ENCODE measurements at places on chromosomes 6 and 20.

DNA sequence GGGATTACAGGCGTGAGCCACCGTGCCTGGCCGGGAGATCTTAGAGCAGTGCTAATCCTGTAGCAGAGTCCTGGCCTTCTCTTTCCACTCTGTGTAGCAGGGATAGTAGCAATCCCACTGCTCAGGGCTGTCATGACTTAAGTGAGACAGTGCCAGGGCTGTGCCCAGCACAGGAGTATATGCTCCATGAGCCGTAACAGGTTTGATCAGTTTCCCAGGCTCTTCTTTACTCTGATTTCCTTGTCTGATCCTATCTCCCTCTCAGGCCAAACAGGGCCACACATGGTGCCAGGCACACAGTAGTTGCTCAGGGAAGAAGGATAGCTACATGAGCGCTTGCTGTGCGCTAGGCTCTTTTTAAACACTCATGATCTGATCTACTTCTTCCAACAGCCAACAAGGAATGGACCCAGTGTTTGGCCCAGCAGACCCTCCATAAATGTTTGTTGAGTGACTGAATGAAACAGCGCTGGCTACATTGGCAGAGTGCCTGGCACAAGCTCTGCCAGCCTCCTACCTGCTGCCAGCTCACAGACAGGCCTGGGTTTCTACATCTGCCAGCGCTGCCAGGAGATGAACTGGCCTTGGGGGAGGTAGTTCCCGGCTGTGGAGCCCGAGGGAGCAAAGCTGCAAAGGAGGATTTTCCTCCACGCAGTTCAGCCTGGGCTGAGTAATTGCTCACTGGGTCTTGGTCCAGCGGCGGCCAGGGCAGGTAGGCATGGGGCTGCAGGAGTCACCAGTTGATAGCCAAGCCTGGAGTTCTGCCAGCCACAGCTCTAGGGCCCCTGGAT, 36.9 kb downstream of the SNAI1 start:
- DNase-seq, result no peak

- no peak for DNase-seq
These were observed 12.4 kb downstream of the ZKSCAN4 start for GRCh38 chr6:28239636-28240035.

DNA sequence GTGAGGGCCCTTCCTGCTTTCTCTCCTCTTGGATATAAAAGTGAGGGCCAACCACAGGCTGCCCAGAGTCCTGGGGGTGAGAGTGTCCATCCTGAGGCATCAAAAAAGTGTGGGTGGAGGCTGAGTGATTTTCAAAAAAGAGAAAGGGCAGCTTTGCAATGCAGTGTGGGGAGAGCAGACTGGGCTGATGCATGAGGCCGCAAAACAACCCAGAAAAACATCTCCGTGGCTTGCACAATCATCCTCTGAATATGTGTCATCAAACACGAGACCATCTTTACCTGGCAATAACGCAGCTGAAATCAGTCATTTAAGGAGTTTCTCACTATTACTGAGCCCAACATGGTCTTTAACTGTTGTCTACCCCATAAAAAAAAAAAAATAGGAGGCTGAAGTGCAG, 191.2 kb upstream of the SOX4 start:
- DNase-seq, result no peak

DNA sequence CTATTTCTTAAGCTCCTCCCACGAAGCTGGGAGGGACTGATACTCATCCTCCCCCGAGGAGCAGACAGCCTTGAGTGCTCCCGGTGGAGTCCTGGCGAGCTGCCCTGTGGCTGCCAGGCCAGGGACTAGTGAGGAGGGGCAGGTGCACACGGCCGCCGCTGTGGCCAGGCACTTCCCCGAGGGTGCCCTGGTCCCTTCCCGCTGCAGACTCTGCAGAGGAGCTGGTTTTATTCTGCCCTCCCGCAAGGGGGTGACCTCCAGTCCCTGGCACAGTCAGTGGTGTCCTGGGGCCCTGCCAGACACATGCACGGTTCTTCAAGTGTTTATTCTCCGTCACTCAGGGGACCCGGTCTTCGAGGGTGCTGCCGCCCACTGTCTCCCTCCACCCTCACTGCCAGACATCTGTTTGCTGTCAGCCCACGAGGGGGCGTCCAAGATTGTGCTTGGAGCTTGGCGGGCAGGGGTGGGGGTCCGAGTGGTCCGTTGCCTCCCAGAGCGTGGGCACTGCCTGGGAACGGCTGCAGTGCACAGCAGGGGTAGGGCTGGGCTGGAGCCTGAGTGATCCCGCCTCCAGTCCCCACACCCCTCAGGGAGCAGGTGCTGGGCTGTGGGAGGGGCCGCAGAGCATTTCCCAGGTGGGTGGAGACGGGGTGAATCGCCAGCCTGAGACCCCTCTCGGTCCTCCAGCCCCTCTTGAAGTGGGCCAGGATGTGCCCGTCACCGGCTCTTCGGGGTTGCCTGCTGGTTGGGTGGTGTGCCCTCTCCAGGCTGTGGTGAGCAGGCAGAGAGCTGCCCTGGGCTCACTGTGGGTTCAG, 3.1 kb upstream of the CABLES2 start:
- DNase-seq, result no peak

DNA sequence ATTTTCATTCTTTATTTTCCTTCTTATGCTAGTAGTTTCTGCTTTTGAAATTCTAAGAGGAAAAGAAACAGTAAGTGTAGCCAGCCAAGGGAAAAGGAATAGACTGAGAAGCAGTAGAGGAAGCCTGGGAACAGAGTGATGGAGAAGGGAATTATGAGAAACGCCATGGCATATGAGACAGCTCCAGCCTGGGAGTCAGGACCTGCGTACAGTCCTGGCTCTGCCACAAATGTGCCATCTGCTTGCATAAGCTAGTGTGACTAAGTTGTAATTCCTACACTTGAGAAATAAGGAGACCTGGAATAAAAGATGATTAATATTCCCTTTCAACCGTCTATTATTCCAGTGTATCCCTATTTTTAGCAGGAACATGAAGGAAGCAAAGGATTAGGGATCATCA, 47.5 kb downstream of the OSTM1 start:
- no peak for DNase-seq

DNA sequence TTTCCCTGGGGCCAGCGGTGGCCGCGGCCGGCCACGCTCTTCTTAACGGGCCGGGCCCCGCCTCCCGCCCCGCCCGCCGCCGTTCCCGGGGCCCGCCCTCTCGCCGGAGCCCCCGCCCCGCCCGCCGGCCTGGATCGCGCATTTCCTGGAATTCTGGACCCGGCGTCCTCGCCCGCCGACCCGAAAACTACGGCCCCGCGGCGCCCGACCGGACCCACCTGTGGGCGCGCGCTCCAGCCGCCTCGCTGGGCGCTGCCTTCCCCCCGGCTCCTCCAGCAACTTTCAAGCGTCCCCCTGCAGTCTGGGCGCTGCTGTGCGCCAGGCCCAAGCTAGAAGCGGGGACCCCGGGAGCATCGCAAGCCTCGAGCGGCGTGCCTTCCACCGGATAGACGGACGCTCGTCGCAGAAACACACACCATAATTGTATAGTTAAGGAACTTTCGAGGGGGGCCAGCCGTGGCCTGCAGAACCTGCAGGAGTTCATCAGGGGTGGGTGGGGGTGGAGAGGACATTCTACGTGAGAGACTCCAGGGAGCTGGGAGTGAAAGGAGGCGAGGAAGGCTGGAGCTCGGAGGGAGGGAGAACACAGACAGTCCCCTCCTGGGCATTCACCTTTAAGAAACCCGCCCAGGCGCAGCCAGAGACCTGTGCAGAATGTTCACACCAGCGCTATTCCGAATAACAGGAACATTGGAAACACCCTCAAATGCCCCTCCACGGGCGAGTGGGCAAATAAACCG, at the start of gene ADA:
TSS of gene ADA (minus strand) at position 16 of the 740 bp plus-strand sequence. CDS start 92 bp downstream, outside the sequence.
- DNase-seq, result peak; percentile 28

DNA sequence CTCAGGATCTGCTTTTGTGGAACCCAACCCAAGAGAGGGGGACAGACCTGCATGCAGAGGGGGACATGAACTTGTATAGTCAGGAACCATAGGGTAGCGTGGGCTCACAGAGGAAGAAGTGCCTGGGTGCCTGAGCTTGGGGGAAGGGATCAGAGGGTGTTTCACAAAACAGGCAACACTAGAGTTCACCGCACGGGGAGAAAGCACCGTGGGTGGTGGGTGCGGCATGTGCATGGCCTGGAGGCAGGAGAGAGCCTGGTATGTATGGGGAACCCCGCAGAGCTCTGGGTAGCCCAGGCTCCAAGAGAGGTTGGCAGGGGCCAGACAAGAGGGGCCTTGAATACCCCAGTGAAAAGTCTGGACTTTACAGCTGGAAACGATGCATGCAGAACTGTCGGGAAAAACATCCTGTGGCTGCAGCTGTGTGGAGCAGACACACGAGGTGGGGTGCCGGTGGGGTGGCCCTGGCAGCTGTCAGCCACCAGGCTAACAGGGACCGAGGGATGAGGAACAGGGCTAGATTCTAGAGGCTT, 6.7 kb upstream of the EMILIN3 start:
- DNase-seq, result no peak

- DNase-seq, result no peak
These were observed 647.0 kb upstream of the IMPG1 start for GRCh38 chr6:76719449-76719848.

- DNase-seq, result no peak
These were observed 1028.9 kb downstream of the PHF3 start for GRCh38 chr6:64664480-64664879.

GRCh38 chr20:52974179-52974594, 2.0 kb downstream of the TSHZ2 start:
- DNase-seq, result no peak

DNA sequence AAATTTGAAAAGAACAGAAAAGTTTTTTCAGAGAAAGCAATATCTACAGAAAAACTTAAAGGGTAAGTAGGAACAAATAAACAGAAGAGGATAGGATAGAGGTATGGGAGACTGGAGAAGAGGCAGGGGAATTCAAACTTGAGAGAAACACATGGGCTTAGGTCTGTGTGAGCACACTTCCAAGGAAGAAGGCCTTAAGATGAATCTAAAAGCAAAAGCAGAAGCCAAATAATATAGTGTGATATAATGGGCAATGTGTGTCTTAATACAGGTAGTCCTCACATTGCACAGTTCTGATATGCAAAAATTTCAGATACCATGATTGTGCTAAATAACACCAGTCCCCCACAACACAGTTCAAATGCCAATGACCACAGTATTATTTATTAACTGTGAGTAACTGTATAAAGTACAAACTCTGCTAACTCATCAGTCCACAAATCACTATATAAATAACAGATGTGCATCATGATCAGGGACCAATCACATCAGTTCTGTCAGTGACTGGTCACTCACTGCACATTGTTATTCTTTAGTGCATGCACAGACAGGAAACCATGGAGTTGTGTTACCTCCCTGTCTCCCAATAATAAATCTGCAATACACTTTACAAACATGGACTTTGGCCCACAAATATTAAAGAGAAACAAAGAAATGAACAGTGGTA, 18.6 kb downstream of the SNX14 start:
- DNase-seq, result no peak

GRCh38 chr20:32285621-32286371, 8.3 kb downstream of the KIF3B start:
- no peak for DNase-seq

GRCh38 chr6:82679232-82679631, 315.6 kb downstream of the TPBG start:
- no peak for DNase-seq

DNA sequence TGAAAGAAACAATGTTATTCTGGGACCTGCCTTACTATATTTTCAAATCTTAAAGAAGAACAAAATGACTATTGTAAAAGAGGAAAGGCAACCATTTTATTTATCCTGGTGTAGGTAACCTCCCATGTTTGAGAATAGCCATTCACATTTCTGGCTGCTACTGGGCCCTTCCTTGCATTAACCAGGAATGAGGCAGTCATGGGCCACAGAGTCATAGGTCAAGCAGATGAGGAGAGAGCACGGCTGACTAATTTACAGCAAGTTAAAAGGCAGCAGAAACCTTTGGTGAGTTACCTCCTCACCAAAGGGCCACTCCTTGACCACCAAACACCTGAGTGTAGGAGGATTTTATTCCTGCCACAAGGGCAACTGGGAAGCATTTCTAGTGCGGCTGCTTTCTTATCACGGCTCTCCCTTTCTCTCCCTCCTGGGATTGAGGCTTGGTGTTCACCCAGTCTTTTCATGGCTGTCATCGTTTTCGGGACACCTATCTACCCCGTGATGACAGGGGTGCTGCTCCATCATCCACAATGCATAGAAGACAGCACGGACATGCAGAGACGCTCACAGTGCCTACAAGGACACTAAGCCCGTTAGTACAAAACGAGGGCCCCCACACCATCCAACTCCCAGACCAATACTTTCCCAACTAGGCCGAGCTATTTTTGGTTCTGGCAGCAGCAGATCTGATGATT, 4.4 kb upstream of the LAMA4 start:
- DNase-seq, result no peak

GRCh38 chr6:166435574-166435973, 52.8 kb upstream of the MPC1 start:
- no peak for DNase-seq

GRCh38 chr6:83464381-83465140, 33.7 kb upstream of the ME1 start:
- no peak for DNase-seq

DNA sequence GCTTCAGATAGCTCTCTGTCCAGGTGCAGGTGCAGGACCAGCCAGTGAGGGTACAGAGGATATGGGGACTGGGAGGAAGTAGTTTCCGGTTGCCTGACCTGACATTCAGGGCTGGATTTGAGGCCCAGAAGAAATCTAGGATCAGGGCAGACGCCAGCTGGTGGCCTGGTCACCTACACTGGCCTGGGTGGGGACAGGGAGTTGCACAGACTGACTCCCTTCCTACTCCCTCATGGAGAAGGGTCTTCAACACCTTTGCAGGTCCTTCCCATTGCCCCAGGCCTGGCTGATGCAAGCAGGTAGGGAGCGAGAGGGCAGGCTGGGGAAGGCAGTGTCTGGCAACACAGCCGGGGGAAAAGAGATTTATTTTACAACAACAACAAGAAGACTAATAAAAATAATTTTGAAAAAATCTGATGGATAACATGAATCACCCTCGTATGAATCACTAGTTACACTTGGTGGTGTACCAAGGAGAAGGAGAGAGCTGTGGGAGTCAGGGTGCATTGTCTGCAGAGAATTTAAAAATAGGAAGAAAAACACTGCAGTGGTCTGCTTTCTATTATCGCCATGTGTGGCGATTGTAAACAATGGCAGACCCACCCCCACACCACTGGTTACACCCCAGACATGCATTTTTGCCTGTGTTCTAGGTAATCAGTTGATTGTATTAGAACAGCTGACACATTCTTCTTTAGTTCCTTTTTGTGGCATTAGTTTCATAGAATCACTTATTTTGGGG, 62.3 kb upstream of the SNX9 start:
- DNase-seq, result no peak

GRCh38 chr6:6002848-6003620, 3.7 kb downstream of the NRN1 start:
- peak; percentile 66 for DNase-seq

DNA sequence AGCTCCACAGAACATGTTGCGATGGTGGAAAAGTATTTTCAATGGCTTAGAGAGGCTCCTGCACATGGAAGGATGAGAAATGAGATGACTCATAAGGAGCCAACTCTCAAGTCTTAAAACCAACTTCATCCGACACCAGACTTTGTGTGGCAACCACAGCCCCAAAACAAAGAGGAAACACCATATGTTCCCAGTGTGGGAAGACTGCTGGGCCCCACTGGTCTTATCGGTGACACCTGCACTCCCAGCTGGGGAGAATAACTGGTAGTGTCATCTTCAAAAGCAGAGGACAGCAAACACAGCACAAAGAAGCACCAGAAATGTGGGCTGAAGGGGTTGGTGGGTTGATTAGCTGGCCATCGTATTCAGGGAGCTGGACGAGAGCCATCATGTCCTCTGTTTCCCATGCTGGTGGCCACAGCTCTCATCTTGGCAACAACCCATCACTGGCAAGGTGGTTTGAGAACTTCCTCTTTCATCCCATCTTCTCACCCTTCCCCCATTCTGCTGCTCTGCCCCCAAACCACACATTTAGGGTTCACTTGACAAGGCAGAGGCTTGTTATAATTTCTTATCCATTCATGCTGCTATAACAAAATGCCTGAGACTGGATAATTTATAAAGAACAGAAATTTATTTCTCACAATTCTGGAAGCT, 46.0 kb upstream of the TASP1 start:
- no peak for DNase-seq

Data from spinal cord (tissue), 10 donors.